ENCODE measurements at places on chromosomes 11 and 22.

GRCh38 chr11:4041731-4042391, 52.7 kb upstream of the RRM1 start:
- no peak for DNase-seq

- no peak for DNase-seq
Measured at GRCh38 chr11:75536786-75537641, 11.3 kb upstream of the GDPD5 start.

DNA sequence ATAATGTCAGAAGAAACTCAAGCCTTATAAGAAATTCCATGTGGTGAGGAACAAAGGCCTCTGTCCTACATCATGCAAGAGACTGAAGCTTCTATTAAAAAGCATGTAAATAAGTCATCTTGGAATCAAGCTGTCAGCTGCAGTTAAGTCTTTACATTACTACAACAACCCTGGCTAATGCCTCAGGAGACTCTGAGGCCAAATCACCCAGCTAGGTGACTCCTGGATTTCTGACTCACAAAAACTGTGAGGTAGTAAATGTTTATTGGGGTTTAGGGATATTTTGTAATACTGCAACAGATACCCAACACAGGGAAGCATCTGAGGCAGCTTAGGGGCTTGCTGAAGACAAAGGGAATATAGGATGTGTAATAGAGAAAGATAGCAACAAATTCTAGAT, 89.6 kb downstream of the C11orf87 start:
- DNase-seq: no peak

GRCh38 chr22:37211075-37211865, 1.0 kb downstream of the SSTR3 start:
- no peak for DNase-seq

- DNase-seq: no peak
Measured at GRCh38 chr22:19520007-19520406, 4.2 kb downstream of the CLDN5 start.

GRCh38 chr11:120195601-120196320, 15.1 kb upstream of the OAF start:
- no peak for DNase-seq

DNA sequence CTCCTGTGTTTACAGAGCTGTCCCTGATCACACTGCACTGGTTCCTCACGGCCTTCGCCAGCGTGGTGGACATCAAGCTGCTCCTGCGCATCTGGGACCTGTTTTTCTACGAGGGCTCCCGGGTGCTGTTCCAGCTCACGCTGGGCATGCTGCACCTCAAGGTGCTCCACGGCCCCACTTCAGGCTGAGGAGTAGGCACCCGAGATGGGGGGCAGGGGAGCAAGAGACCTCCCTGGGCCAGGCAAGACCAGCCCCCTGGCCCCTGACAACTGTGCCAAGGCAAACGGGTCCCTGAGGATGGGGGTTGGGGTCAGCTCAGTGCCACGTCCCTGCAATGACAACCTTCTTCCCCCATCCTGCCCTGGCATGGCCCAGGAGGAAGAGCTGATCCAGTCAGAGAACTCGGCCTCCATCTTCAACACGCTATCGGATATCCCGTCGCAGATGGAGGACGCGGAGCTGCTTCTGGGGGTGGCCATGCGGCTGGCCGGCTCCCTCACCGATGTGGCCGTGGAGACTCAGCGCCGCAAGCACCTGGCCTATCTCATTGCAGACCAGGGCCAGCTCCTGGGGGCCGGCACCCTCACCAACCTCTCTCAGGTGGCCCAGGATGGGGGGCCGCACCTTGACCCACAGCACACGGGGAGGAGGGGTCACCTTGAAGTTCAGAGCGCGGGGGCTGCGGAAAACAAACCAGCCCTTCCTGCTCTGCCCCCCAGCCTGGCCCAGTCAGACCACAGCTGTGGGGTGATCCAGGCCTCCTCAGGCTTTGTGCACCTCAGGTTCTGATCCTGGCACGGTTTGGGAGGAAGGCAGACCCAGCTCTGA, 35.9 kb downstream of the SGSM3 start:
- no peak for DNase-seq

DNA sequence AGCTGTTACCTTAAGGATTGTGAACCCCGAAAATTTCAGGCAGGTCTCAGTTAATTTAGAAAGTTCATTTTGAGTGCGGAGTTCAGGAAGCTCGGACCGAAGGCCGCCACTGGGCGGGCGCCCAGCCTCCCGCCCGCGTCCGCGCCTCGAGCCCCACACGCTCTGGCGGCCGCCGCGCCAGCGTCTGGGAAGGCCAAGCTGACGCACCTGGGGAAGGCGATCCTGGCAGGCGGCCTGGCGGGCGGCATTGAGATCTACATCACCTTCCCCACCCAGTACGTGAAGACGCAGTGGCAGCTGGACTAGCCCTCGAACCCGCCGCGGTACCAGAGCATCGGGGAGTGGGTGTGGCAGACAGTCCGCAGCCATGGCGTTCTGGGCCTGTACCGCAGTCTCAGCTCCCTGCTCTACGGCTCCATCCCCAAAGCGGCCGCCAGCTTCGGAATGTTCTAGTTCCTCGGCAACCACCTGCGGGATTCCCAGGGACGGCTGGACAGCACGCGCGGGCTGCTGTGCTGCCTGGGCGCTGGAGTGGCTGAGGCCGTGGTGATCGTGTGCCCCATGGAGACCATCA, 79.5 kb downstream of the CCDC83 start:
- no peak for DNase-seq

DNA sequence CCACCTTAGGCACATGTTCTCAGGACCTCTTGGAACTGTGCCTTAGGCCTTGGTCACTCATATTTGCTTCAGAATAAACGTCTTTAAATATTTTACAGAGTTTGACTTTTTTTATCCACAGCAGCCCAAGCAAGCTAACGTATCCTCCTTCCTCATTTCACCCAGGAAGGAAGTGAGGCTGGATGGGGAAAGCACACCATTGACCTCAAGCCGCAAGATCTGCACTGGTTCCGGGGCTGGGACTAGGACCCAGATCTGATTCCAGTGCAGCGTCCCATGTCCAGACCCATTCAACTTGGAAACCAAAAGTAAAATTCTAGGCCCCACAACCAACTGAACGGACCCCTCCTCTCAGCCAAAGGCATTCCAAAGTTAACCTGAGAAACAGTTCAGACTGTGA, 2.4 kb upstream of the LGALS12 start:
- DNase-seq: no peak

GRCh38 chr11:18390088-18390487, 4.3 kb upstream of the LDHA start:
- no peak for DNase-seq

DNA sequence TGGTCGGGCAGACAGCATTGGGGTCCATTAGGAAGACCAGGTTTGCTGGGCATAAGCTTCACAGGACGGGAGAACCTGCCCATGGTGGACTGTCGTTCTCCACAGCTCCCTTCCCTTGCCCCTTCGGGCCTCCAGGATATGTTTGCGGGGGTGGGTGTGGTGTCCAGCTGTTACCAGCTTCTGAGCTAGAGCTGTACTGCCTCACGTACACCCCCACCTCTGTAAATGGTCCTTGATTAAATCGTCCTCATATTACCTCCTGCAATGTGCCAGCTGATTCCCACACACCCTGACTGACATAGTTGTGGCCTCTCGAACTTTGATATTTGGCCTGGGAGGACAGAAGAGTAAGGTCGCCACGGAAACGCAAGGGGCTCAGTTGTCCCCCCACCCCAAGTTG, 16.2 kb upstream of the BCR start:
- DNase-seq: no peak

- DNase-seq: no peak
Measured at GRCh38 chr11:61764606-61765260, 12.3 kb downstream of the MYRF start.

GRCh38 chr11:37182031-37182430, 584.0 kb upstream of the RAG2 start:
- DNase-seq: no peak

DNA sequence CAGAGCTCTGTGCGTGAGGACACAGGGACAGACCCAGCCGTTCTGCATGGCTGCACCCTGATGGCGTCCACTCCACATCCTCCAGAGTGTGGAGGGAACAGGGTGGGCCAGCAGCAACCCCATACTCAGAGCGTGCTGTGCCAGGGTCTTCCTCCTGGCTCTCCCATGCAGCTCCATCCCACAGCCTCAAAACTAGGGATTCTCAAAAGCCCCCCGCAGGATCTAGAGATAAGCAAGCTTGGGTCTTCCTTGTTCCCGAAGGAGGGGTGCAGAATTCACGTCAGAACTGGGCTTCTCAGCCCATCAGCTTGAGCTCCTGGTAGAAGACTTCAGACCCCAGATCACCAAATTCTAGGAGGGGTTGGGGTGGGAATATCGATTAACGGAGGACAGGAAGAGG, 858.8 kb downstream of the TBC1D22A start:
- no peak for DNase-seq

DNA sequence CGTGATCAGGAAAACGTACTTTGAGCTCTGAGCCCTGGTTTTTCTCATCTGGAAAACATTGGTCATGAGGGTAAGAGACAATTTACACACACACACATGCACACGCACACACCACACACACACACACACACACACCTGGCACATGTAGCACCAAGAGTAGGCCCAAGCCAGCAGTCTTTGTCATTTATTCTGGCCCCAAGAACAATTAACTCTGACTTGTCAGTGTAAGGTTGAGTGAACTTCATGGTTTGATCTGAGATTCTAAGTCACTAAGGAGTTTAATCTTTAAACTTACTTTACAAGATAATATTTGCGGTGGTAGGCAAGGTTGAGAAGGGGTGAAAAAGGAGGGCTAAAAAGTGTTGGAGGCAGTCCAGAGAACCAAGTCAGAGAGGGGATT, 44.1 kb downstream of the MMP20 start:
- DNase-seq: no peak

Data from GOT3 (cell line).